NCI-H1417 treated with DMSO at 0.1 percent for 48 hours (cell line): ENCODE measurements at places on chromosomes 6 and 20.

- DNase-seq = no peak
These were observed 29.4 kb downstream of the COL20A1 start for GRCh38 chr20:63322146-63322932.

DNA sequence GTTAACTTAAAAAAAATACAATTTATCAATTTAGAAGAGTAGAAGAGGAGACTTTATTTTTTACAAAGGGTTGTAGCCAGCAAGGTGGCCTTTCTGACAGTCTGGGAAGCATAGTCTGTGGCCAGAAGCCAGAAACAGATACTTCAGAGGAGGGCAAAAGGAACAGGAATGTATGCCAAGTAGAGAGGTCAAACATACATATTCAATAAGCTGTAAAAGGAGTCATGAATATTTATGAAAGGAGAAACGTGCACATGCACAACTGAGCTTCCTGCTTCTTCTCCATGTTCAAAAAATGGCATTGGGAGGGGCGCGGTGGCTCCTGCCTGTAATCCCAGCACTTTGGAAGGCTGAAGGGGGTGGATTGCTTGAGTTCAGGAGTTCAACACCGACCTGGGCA, 43.9 kb upstream of the FAM184A start:
- DNase-seq = no peak

DNA sequence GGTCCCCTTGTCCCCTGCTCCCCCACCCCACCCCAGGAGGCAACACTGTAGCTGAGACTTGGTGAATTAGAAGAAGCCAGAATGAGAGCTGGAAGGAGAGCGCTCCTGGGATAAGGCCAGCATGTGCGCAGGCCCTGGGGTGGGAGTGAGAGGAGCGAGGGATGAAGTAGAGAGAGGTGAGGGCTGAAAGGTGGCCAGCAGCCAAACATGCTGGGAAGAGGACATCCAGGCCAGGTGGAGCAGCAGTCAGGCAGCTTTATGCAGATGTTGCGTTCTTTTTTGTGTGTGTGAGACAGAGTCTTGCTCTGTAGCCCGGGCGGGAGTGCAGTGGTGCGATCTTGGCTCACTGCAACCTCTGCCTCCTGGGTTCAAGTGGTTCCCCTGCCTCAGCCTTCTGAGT, 2.2 kb upstream of the BPIFB1 start:
- DNase-seq = no peak

GRCh38 chr6:34810936-34811632, 19.2 kb downstream of the BLTP3A start:
- DNase-seq = no peak

GRCh38 chr6:90514496-90514895, 72.4 kb downstream of the MAP3K7 start:
- no peak for DNase-seq

DNA sequence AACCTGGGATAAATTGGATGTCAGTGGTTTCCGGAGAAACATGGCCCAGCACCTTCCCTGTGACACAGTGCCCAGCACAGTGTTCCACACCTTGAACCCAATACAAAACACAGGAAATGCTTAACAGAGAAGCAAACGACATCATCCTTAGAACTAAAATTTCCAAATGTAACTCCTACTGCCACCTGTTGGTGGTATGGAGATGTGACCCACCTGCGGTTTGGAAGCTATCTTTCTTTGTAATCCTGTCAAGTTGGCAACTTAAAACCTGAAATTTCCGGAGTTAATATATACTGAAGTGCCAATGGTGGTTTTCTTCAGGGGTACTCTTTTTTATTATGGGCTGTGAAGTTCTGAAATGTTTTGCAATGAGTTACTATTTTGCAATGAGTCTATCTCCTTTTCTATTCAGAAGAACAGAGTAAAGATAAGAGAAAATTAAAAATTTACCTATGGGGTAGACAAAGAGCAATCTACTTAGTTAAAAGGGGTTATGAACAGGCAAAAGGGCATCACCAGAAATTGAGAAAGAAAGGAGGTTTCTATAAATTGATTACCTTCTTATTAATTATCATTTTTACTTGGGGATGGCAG, 658.8 kb downstream of the PTPRT start:
- peak; percentile 19 for DNase-seq

- DNase-seq = peak; percentile 36
These were observed 117.9 kb downstream of the SGK1 start for GRCh38 chr6:134199848-134200606.

GRCh38 chr6:24887545-24888140, 48.1 kb downstream of the RIPOR2 start:
- DNase-seq = no peak

DNA sequence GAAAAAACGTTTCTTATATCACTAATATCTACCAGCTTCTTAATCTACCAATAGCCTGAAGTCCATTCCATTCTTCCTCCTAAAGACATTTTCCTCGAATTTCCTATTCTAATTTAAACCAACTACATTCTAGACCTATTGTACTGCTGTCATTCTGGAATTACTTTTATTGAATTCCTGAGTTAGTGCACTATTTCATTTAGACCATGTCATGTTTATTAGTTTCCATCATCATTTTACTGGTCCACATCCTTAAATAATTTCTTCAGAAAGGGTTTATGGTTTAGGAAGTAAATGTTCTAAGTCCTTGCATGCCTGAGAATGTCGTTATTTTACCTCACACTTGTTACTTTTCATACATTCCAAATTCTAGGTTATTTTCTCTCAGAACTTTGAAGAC, 13.2 kb downstream of the LCA5 start:
- no peak for DNase-seq

DNA sequence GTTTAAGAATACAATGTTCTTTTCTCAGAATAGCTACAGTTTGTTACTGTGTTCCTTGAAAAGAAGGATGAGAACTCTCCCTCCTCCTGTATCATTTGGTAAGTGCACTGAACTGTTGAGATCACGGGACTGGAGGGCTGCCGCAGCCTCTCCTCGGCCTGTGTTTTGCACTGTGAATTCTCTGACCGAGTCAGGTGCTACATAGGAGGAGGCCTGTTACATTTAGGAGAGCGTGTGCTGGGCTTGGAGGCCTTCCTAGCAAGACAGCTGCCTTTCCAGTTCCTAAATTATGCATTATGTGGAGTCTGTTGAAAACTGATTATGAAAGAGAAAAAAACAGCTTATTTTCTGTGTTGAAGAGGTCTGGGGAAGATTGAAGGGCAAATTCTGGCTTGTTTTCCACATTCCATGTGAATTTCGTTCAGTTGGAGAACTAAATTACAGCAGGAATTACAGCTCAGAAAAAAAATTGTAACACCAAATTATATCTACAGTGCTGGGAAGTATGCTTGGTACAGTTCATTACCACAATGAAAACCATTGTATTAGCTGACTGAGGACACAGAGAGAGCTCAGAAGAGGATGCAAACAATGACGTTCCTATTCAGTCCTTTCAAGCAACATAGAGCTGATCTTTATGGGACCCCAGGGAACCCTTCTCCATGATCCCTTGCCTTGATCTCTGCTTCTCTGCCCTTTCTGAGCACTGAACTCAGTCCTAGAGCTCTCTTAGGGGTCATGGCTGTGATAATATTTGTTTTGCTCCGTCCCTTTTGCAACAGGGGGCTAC, 2.8 kb downstream of the TMC2 start:
- DNase-seq = no peak

GRCh38 chr6:139881728-139882211, 507.3 kb upstream of the CITED2 start:
- no peak for DNase-seq

DNA sequence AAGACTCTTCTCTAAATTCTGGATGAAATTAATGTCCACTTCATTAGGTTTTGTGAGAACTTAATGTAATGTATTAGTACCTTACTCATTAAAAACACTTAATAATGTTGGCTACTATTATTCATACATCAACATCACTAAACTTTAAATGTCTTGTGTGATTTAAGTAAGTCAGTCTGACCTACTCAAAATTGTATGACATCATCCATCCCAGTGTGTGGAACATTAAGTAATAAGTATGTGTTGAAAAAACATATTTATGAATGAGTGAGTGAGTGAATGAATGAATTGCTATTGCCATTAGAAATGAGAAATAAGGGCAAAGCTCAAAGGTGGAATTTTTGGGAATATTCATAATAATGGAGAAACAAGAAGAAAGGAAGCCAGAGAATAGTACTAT, 285.8 kb downstream of the HTR1B start:
- no peak for DNase-seq

- no peak for DNase-seq
These were observed 171.3 kb upstream of the AGPAT4 start for GRCh38 chr6:161445021-161445799.

GRCh38 chr20:33894798-33895197, 83.7 kb downstream of the CHMP4B start:
- no peak for DNase-seq

DNA sequence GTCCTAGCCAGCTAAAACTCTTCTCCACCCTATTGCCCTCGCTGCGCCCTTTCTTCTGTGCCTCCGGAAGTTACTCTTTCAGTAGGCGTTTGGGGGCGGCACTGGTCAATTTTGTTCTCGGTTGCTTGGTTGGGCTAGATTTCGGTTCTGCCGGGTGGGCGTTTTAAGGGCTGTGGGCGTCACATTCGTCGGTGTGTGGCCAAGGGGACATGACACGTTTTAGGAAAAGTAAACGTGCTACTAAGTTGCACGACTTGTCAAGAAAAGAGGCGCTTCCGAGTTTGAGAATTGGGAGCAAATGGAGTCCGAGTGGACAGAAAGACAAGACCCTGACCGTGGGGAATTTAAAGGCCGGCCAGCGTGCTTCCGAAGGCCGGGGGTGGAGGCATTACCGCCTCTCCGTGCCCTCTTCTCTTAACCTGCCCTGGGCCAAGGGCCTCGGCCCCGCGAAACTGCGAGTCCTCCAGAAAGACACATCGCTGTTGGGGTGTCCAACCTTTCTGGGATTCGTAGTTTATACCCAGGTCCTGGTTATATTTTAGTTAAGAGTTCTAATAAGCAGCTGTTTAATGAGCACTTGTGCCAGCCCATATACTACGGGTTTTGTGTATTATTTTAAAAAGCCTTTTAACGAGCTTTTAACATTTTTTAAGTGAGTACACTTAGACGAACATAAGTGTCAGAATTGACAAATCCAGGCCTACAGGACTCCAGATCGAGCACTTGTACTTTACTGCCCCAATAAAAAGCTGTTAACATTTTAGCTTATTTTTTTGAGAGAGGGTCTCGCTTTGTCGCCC, 664 bp upstream of the BAG6 start:
- no peak for DNase-seq

- DNase-seq = peak; percentile 41
These were observed 126.9 kb upstream of the FAM83B start for GRCh38 chr6:54719633-54720032.

DNA sequence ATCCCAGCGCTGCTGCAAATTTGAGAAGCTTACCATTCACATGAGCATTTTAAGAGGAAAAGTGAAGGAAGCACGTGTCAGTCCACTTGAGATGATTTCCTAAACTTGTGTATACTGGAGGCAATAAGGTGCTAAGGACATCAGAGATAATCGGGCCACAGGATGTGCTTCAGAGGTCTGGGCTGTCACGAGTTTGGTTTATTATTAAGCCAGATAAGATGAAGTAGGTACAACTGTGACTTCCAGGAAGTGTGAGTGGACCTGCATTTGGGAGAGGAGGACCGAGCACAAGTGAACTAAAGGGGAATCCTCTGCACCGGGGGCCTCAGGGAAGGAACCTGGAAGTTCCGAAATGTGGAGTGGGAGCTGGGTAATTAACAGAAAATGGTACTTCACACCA, 1.4 kb downstream of the SAMD5 start:
- no peak for DNase-seq

DNA sequence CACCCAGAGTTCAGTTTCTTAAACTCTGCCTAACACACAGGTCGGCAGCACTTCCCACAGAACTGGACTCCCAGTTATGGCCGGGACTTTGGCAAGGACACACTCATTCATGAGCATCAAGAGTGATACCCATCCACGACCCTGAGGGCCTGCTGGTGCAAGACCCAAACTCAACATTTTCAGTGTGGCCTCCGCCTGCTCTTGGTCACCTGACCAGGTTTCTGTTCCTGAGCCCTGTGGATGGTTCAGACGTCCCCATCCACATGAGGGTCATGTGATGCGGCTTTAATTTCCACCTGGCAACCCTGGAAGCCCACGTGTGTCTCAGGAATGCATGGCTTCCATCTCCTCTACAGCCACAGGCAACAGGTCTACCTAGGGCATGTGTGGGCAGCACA, 245.3 kb downstream of the DLL1 start:
- no peak for DNase-seq

GRCh38 chr6:36523936-36524499, 23.3 kb downstream of the STK38 start:
- DNase-seq = no peak

GRCh38 chr6:160050022-160050421, 71.6 kb upstream of the SLC22A1 start:
- no peak for DNase-seq

DNA sequence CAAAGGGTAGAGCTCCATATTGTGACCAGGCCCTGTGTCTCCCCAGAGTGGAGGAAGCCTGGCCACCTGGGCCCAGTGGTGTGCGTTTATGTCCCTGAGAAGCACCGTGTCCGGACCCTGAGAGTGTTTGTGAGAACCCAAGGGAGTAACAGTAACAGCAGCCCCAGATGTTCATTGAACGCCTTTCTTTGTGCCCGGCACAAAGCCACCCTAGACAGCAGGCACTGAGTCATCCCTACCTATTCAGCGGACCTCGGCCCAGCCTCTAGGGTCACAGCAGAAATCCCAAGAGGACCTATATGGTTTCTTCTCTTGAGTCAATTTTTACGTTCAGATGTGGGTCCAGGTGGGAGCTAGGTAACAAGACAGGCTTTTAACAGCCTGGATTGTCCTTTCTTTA, 24.5 kb downstream of the BCAS4 start:
- no peak for DNase-seq

DNA sequence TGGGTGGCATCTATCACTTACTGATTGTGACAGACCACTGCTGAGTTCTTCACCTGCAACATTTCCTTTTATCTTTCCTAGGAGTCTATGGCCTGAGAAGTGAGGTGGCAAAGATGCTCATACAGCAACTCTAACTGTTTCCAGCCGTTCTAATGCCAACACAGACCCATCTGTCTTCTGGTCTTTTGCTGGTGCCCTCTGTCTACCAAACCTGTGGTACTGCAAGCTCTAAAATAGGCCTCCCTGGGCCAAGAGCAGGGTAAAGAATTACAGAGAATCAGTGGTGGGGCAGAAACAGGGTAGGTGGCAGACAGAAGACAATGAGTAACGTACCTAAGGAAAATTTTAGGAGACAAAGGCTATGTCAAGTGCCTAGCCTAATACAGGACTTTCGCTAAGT, 611.0 kb upstream of the FLRT3 start:
- no peak for DNase-seq

GRCh38 chr6:30463242-30463641, 26.1 kb upstream of the HLA-E start:
- DNase-seq = no peak
